NCI-H1048 (cell line): ENCODE measurements at places on chromosomes 4 and X.

DNA sequence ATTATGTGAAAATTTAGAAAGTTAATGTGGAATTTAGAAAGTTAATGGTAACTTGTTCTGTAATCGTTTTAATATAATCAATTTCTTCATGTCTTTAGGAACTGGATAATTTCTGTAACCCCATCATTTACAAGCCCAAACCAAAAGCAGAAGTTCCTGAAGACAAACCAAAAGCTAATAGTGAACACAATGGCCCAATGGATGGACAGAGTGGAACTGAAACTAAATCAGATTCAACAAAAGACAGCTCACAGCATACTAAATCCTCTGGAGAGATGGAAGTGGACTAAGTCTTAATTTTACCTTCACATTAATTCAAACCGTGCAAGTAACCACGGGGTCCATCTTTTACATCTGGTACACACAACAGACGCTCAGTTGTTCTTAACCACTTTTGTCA lies 48.1 kb upstream of the PLK4 start:
- no peak for DNase-seq

- DNase-seq: no peak
Observed at GRCh38 chr4:141658309-141658708, 21.9 kb downstream of the IL15 start.

- no peak for DNase-seq
Observed at GRCh38 chrX:72634331-72634730, 61.7 kb upstream of the HDAC8 start.

DNA sequence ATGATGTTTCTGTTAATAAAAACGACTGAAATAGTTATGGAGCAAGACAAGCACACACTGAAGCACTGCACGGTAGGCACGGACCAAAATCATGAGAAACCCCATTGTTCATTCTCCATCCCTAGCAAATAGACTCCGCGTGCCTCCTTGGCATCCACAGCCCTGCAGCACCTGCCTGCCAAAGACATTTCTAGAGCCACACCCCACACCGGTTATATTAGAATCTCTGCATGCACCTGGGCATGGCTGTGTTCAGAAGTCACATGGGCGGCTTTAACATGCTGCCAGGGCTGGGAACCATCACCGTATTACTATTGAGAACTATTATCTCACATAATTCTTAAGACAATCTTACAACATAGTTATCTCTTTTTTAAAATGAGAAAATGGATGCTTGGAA lies 5.9 kb downstream of the PDLIM3 start:
- DNase-seq: no peak

DNA sequence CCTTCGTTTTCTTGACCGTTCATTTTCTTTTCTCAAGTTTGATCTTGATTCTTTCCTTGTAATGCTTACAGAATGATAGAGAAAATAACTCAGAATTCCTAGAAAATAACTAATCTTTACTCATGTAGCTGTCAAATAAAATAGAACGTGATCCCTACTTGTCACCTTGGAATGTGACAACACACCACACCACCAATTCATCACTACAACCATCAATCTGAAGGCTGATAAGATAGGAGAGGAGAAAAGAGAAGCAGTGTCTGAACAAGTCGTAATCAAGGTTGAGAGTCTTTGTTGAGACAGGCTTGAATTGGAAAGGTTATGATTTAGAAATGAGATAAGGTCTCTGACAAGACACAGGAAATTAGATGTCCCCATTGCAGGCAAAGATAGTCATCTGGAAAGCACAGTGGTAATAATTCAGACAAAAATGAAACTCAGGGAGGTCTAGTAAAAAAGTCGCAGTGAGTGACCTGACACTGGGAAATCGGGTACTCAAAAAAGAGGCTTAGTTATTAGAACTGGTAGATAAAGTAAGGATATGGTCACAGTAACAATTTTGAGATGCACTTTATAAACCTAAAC lies 456.2 kb downstream of the FAT4 start:
- DNase-seq: no peak

DNA sequence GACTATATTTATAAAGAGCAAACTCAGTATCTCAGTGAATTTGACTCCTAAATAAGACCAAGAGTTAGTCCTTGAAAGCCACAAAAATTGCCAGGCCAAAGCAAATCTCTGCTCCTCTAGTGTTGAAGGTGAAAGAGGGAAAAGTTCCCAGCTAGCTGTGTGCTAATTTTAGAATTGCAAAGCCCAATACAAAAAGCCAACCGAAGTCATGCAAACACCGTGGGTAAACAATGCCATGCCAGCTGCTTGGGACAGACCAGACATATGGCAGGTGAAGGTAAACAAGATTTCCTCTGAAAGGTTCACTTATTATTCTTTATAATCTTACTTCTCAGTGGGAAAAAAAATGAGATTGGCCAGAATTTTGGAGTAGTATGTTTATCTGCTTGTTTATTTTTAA lies 80.5 kb upstream of the LNX1 start:
- DNase-seq: no peak

DNA sequence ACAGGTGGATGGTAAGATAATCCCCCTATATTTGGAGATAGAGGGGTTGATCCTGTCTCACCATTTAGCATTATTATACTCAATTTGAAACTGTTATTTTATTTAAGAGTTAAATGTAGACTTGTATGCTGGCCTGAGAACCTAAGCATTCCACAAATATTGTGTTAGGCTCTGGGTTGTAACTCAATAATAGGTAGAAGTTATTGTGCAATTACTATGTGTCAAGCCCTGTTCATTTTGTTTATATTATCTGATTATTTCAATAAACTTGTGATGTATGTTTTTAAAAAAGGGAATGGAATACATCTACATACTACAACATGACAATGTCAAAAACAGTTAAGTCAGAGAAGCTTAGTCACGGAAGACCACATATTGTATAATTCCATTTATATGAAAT lies 13.6 kb upstream of the TXK start:
- DNase-seq: no peak

GRCh38 chr4:119264743-119265142 lies 52.2 kb downstream of the USP53 start:
- DNase-seq: no peak

- DNase-seq: no peak
Observed at GRCh38 chr4:81594490-81595159, 122.9 kb upstream of the RASGEF1B start.

DNA sequence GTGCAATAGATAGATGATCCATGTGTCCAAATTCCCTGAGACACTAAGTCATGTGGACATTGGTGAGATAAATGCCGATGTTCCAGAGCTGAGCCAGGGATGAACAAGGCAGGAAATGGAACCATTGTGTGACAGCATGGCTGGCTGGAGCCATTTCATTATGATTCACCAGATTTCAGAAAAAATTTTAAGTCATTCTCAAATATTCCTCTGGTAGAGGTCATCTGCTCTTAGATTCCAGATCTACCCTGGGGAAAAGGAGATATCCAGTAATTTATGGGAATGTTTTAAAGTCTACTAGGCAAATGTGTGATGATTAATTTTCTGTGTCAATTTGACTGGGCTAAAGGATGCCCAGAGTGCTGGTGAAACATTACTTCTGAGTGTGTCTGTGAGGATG lies 287.3 kb downstream of the STK32B start:
- DNase-seq: no peak

DNA sequence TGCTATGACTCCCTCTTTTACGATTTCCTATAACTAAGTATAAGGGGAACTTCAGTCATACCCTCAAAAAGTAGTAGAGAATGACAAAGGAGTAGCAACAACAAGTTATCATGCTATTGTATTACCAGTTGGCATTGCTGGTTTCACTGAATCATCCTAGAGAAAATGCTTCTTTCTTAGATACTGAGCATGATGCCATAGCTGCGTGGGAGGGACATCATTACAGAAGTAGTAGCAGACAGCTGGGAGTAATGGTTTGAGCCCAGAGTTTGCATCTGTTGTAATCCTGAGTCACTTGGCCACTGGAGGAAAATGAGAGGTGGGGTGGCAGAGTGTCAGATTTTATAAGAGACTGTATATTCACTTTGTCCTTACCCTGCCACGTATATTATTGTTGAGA lies 38.6 kb downstream of the MTMR1 start:
- DNase-seq: no peak

- DNase-seq: no peak
Observed at GRCh38 chrX:107324493-107325310, 118.3 kb downstream of the DNAAF6 start.

- DNase-seq: no peak
Observed at GRCh38 chrX:17174671-17175070, 200.3 kb upstream of the NHS start.

GRCh38 chr4:108270466-108271450 lies 102.0 kb upstream of the LEF1 start:
- no peak for DNase-seq

DNA sequence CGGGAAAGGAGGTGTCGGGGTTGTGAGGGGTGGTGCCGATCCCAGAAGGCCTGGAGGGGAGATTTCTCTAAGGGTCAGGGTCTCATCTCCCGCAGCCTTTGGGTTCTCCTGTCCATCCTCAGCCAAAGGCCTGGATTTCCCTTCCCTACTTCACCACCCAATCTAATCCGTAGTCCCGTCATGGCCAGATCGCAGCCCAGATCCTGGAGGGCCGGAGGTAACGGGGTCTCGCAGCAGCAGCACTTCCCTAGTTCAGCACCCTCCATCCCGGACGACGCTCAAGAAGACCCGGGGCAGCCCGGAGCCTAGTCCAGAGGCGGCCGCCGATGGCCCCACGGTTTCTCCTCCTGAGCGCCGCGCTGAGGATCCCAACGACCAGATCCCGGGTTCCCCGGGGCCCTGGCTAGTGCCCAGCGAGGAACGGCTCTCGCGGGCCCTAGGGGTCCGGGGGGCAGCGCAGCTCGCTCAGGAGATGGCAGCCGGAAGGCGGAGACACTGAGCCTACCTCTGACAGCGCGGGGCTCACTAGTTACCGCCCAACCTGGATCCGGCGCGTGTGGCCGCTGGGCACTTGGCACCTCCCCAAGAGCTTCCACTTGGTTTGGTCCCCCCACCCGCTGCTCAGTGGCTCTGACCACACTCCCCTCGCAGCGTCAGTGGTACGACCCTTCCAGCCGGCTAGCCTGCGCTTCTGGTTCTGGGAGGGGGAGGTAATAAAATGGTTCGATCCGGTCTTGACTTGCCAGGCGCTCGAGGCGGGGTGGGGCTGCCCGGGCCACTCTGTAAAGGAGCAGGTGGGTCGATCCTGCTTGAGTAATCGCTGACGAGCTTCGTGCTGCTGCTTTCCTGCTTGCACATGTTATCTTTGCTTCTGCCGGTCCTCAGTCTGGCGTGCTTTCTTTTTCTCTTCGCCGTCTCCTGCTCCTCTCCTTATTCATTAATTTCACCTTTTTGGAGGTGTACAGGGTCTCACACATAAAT lies 3.6 kb downstream of the MAGIX start:
- peak; percentile 64 for DNase-seq

GRCh38 chrX:9312922-9313867 lies 151.7 kb upstream of the TBL1X start:
- peak; percentile 48 for DNase-seq

- no peak for DNase-seq
Observed at GRCh38 chrX:34562006-34562405, 95.1 kb downstream of the TMEM47 start.

- DNase-seq: no peak
Observed at GRCh38 chr4:140219567-140219966, 65.6 kb upstream of the MAML3 start.

- no peak for DNase-seq
Observed at GRCh38 chrX:154873329-154873728, 12.8 kb upstream of the F8A1 start.

DNA sequence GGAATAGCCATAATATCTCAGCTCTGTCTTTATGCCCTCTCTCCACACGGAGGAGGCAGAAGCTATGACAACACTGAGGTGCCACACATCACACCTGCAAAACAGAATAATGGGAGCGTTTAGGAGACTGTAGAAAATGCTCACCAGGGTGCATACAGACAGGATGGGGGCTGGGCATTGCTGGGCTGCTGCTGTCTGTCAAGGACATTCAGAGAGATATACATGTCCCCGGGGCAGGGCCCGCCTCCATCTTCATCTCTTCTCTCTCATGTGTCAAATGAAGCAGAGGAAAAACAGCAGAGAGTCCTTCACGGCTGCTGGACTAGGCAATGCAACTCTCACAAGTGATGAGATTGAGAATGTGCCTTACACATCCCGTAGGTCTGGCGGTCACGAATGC lies 65.3 kb upstream of the DHRSX start:
- DNase-seq: no peak

DNA sequence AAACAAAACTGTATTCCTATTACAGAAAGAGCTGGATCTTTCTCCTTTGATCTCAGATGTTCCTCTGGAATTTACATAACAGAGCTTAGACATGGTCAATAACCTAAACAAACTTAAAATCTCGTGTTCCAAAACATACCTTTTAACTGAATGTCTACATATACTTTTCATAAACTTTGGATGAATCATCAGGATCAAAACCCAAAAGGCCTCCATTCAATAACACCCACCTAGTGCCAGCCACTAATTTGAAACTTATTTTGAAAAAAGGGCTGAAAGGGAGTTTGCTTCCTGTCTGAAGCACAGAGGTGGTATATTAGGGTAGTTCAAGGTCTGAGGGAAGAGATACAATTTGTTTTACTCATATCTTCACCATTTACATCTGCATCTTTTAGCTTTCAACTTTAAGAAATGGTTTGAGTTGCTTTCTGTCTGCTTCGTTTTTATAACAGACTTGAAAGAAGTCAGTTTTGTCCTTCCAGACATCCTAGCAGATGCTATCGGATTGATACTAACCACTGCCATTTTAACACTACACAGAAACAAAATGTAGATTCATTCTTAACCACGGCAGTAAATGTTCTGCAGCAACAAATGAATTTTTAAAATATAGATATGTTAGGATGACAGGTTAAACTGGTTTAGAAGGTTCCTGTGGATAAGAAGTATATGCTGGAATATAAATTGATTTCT lies 242.8 kb upstream of the DKK2 start:
- DNase-seq: no peak

DNA sequence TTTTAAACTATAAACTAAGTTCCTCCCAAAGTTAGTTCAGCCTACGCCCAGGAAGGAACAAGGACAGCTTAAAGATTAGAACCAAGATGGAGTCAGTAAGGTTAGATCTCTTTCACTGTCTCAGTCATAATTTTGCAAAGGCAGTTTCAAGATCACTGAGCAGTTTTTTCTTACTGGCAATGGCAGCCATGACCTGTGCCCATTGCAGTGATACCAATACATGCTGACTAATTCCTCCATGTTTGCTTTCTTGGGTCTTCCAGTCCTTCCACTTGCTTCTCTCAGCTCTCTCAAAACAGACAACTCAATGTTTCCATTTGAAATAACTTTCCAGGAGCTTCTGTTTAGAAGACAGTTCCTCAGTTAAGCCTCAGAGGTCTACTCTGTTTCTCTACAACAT lies 79.5 kb downstream of the PCDH18 start:
- no peak for DNase-seq

DNA sequence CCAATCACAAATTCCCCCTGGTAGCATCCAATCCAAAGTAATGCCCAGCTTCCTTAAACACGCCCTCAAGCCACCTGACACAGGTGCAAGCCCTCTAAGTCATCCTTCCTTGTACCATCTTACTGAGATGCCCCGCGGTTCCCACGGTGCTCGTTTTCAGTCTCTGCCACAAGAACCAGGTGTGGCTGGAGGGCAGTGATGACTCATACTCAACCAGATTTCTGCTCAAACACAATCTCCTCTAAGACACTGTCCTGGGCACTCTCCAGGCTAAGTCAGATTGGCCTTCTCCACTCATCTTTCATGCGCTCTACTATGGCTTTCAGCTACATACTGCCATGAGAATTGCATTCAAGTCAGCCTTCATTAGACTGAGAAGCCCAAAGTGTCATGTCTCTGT lies 3.5 kb downstream of the SH3KBP1 start:
- DNase-seq: no peak
